ENCODE measurements at places on chromosomes 4 and X.

GRCh38 chr4:73036123-73036522 lies 33.4 kb downstream of the COX18 start:
- DNase-seq, result no peak

- DNase-seq, result no peak
Measured at GRCh38 chr4:142407596-142407995, 438.5 kb downstream of the INPP4B start.

- DNase-seq, result no peak
Measured at GRCh38 chr4:8540072-8540471, 40.1 kb upstream of the GPR78 start.

DNA sequence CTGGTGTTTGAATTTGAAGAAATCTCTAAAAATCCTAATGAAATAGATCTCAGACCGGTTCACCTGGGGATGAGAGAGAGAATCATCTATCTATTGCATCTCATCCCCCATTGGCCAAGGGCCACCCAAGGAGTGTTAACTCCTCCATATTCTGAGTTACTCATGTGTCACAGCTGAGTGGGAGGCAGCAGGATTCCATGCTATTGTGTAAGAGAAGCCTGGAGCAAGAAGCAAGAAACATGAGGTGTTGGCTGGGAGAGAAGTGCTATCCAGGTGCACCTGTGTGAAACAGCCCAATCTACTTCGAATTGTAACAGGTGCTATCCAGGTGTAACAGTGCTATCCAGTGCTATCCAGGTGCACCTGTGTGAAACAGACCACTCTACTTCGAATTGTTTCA lies 150.3 kb upstream of the MAOA start:
- no peak for DNase-seq

DNA sequence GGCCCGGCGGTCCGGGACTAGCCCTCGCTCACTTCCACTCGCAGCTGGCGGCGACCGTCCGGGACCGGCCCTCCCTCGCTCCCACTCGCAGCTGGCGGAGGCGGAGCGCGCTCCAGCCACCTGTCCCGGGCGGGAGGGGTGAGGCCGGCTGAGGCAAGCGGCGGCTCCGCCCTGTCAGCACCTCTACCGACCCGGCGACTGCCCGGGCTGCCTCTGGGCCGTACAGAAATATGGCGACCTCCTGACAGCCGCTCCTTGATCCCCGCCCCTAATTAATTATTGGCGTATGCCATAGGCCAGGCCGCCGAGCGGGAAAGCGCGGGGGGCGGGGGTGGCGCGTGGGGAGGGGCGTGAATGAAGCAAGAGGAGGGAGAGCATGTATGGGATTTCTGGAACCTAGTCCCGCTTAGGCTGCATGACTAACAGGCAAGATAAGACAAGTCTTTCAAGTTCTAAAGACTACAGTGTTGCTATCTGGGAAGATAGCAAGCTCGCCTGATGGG lies at the start of gene MORC4:
Gene MORC4, minus strand, starts transcription at position 200 of the 503 bp plus-strand sequence. CDS start 243 bp downstream, outside the sequence.
- DNase-seq, result peak; percentile 34
